ENCODE measurements at places on chromosomes 1 and 21.
A peak's percentile ranks its signal among the peaks of the same experiment; 100 is the strongest.

DNA sequence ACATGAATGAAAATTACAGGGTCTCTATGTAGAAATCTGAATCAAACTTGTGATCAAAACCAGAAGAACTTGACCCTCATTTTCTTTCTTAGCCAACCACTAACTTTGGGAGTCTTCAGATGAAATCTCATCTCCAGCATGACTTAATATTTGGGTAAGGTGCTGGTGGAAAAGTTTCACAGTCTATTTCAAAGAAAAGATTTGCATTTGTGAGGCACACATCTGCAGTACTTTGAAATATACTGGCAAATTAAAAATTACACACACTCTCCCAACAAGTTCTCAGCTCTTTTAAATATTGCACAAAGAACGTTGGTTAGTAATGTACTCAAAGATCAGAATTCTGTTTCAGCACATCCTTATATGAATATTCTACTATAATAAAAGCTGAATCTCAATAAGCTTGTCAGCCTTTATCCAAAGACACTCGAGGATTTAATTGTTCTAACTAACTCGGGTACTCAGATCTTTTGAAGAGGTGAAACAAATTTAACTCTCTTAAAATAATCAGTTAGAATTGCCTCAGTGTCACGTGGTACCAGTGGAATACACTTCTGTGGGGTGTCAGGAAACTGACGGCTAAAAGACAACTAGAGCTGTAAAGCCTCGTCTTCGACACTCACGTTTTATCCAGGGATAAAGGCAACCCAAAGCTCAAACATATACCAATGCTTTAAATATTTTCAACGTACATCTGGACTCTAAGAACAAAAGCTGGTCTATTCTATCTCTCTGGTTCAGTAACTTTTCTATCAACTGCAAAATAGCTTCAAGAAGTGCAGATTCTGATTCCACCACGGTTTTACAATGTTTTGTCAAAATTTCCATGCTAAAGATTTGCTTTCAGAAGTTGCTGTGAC is 19.0 kb downstream of the SAMSN1 start:
- no peak for DNase-seq

- DNase-seq, result no peak
Observed at GRCh38 chr1:167832693-167833092, 81.2 kb downstream of the ADCY10 start.

DNA sequence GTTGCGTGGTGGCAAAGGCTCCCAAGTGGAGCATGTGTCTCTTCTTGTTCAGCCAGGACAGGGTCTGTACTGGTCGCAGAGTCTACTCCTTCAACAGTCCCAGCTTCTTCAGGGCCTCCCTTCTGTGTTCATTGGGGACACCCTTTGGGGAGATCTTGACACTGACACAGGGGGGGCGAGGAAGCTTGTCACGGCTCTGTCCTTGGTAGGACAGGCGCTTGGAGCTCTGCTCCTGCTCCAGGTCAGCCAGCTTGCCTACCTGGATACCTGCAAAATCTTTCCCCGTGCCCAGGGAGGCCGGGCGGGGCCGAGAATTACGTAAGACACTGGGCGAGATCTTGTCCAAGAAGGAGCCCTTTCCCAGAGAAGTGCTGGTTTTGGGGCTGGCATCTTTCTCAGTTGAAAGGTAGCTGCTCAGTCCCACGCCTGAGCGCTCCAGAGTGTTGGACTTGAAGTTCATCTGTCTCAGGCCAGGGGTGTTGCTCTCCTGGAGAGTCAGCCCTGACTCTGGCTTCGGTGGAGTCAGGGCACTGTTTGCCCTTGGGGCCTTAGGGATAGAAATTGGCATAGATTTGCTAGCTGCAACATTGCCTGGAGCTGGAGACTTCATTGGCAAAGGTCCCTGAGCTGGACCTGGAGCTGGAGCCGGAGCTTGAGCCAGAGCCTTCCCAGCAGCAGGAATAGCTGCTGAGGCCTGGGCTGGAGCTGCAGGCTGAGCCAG is 10.5 kb downstream of the C1orf116 start:
- DNase-seq, result no peak

DNA sequence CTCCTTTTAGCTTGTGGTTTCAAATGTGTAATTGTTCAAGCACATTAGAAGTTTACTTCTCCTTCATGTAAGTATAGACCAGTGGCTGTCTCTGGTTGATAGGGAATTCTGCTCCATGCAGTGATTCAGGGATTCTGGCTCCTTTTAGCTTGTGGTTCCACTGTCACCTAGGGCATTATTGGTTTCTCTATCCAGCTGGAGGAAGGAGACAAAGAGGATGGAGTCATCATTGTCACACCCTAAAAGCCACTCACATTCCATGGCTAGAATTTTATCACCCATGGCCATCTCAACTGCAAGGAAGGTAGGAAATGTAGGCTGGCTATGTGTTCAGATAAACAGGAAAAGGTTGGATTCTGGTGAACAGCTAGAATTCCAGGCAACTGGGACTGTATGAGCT is 131.2 kb downstream of the URB2 start:
- no peak for DNase-seq

- DNase-seq, result peak; percentile 10
Observed at GRCh38 chr1:10325521-10325920, 73.3 kb upstream of the PGD start.

DNA sequence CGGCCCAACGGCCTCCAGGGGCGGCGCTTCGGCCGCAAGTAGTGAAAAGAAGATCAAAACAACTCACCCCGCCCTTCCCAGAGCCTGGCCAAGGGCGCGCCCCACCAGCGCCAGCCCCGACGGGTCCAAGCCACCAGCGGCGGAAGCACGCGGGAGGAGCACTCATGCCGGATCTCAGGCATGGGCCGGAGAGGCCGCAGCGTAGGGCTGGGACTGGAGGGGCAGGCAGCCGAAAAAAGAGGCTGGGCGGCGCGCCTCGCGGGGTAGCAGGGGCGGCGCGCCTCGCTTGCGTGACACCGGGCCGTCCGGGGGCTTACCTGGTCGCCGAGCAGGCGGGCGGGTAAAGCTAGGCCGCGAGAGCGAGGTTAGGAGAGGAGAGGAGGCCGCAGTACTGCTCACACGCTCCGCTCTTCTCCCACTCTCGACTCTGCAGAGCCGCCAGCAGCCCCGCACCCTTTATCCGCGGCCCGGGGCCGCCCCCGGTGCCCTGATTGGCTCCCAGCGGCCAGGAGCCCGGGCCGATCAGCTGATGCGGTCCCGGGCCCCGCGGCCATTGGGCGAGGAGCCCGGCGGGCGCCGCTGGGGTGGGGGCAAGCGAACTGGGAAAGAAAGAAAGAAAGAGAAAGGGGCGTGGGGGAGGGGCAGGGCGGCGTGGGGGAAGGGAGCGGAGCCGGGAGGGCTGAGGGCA is at the start of gene GLUL:
Gene GLUL, minus strand, starts transcription at position 429 of the 688 bp plus-strand sequence. CDS start 3,053 bp downstream, outside the sequence.
- peak; percentile 76 for DNase-seq

- DNase-seq, result no peak
Observed at GRCh38 chr1:112722601-112723510, 7.7 kb upstream of the PPM1J start.

DNA sequence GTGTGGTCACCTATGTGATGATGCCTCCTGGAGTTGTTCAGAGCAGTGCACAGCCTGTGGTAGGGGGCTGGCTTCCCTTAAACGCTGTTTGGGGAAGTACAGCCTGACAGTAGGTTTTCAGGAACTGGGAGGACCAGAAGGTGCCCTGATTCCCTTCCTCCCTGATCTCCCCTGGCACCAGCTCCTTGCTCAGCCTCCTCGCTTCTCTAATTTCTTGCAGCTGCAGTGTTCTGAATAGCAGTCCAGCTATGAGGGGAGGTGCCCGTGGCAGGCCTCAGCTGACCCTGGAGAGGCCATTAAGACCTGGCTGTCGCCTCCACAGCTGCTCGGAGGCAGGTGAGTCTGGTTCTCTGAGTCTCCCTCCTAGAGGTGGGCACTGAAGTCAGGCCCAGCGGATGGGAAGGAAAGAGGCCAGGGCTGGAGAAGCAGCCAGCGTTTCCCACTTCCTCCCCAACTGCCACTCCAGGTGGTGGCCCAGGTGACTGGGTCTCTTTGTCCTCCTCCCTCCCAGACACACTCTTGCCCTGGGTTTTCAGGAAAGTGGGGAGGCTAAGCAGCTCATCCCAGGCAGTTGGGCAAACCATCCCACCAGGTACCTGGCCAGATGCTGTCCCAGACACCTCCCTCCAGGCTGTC is 52.0 kb upstream of the RPL11 start:
- DNase-seq, result no peak

DNA sequence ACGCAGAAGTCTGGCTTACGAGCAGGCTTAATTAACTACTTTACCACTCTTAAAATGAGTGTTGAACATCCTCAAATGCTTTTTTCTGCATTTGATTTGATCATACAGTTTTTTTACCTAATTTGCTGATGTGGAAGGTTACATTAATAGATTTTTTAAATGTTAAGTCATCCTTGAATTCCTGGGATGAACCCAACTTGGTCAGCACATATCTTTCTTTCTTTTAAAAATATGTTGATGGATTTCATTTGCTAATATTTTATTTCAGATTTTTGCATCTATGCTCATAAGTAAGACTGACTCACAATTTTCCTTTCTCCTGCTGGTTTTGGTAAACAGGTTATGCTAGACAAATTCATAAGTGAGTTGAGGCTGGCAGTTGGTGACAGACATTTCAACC is 82.9 kb downstream of the LHX4 start:
- DNase-seq, result no peak

Measured in CD4-positive, alpha-beta T cell treated with Interleukin-1 beta for 1 hour (primary cell).